ENCODE measurements at places on chromosomes 4 and X. TPM values are rescaled to one million over a fixed set of nuclear protein-coding genes. Genes with fewer than 3 reads are reported as not detected.

CEP135 gene
- total RNA-seq = 4.0 TPM

PRRG3 gene
- total RNA-seq = 1.7 TPM

DNA sequence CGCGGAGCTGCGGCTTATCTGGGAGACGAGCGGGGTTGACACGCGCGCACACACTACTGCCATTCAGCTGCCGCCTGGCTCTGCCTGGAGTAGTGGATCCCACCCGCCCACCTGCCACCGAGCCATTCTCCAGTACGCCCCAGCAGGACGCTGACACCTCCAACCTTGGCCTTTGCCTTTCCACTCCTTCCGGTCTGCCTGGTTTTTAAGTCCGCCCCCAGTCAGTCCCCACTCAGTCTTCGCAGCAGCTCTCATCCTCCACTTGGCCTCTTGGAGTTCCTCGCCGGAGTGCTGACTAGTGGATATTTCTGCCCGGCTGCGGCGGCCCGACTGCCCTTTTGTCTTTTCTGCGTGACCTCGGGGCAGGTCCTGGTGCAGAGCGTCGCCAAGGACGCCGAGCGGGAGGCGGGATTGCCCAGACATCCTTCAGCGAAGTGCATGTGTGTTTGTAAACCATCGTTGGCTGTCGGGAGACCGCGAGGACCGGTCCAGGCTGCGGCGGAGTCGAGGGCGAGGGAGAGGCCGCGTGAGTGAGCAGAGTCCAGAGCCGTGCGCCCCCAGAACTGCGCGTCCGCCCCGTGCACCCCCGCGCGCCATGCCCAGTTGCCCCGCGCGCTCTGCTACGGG is 1.1 kb downstream of the SLIT2 start:
- no peak for DNase-seq

GRCh38 chrX:54776987-54777672 is 20.9 kb downstream of the ITIH6 start:
- DNase-seq = no peak

DNA sequence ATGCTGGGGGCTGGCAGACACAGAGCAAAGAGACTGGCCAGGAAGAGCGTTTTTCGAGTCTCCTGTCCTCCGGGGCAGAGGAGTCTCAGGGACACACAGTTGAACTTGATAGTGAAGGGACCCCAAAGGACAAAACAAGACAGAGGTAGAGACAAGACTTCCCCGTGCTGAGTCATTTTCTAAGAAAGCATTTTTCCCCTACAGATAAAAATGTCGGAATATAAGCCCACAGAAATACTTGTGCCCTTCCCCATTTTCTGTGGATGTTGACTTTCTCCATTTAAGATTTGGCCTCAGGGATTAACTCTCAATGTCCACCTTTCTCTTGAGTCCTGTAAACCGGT is 523 bp upstream of the BTK start:
- no peak for DNase-seq

GRCh38 chrX:53262918-53263394 is 18.4 kb downstream of the IQSEC2 start:
- DNase-seq = no peak

- DNase-seq = no peak
These were observed 107.6 kb downstream of the DCTD start for GRCh38 chr4:182809417-182810102.

GRCh38 chrX:113743069-113743468 is 840.8 kb upstream of the HTR2C start:
- DNase-seq = no peak

Data from esophagus muscularis mucosa (tissue), 4 donors.